ENCODE measurements at places on chromosomes 7 and 10.

GRCh38 chr10:42578019-42578418 lies 60.4 kb downstream of the ZNF33B start:
- DNase-seq = no peak

DNA sequence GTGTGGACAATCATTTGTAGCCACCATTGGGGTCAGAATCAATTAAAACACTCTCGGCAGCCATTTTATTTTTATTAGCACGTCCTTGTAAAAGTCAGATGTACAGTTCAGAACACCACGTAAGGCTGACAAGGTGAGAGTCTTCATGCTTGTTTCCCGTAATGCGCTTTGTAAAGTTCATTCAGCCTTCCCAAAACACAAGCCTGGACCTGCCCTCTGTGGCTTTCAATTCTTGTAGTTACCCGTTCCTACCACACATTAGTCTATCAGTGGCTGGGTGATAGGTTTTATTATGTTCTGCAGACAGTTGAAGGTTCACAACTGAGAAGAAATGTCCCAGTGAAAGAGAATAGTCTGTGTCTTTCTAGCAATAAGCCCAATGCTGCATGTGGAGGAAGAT lies 35.4 kb downstream of the GAD2 start:
- no peak for DNase-seq

DNA sequence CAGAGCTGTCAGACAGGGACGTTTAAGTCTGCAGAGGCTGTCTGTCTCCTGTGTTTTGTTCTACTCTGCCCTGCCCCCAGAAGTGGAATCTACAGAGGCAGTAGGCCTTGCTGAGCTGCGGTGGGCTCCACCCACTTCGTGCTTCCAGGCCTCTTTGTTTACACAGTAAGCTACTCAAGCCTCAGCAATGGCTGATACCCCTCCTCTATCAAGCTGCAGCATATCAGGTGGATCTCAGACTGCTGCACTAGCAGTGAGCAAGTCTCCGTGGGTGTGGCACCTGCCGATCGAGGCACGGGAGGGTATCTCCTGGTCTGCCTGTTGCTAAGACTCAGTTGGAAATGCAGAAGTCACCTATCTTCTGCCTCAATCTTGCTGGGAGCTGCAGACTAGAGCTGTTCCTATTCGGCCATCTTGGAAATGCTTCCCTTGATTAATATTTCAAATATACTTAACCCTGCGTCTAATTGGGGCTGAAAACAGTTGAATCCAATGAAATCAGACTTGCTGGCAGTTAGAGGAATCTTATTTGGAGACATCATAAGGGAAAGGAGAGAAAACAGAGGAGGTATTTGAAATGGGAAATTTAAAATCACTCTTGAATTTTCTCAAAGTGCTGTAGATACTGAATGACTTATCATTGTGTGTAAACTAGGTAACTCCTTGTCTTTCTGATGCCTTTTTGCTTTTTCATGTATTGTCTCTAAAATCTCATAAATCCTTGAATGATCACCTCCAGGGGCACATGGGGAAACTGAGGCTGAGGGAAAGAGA lies 13.8 kb upstream of the CYP3A5 start:
- no peak for DNase-seq

DNA sequence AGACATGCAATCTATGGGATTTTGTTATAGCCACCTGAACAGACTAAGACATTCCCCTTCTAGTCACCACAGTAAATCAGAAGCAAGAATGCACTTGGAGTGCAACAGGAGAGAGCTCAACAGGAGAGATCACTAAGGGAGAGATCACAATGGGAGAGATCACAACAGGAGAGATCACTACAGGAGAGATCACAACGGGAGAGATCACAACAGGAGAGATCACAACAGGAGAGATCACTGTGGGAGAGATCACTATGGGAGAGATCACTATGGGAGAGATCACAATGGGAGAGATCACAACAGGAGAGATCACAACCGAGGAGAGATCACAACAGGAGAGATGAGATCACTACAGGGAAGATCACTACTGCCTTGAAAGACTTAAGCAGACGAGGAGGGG lies 238.5 kb upstream of the PITRM1 start:
- DNase-seq = no peak

- DNase-seq = no peak
These were observed 103.0 kb downstream of the RBM20 start for GRCh38 chr10:110746969-110747608.

DNA sequence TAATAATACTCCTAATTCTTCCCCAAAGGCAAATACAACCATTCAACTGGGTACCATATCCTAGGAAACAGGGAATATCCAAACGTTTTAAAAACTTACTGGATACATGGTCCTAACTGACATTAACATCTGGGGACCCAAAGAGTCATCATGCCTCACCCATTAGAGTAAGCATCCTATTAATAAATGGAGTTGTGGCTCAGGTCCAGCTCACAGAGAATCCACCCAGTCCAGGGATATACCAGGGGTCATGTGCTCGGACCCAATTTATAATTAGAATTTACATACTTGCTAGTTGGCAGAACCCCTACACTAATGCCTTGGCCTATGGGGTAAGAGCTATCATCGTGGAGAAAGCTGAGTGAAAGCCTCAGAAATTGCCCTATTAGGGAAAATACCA lies 670.0 kb downstream of the XPNPEP1 start:
- DNase-seq = no peak

DNA sequence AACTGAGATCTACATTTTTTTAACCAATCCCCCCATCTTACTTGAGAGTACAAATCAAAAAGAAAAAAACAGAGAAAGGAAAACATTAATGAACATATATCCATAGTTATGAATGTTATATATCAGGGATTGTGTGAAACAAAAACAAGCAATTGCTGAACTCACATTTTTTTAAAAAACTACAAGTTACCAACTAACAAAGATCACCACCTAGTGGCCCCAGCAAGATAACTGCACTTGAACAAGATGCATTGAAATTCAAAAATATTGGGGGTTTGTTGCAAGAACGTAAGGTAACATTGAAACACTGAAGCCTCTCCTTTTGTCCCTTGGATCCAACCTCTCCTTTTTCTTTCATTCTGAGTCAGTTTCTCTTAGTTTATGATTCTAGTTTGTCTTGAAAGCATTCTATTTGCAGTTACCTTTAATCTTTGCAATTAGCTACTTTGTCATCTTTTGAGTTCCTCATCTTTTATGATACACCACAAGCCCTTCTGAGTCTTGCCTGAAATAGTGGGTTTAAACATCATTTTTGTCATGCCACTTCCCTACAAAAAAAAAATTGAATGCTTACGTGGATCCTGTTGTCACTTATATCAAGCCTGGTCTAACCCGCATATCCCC lies 87.3 kb upstream of the TES start:
- DNase-seq = no peak

DNA sequence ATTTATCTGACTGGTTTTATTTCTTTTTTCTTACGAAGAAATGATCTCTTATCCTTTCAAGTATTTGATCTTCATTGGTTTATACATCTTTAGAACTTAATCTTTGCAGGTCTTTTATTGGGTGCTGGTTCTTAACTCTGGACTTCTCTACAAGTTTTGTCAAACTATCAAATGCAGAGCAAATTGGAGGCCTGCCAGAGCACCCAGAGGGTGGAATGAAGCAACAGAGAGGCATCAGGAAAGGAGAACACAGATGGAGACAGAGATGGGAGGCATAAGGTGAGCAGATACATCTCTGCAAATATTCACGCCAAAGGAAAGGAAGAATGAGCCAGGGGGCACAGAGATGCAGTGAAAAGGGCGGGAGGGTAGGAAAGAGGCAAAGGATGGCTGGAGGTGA lies 130.3 kb downstream of the PKD1L1 start:
- DNase-seq = no peak

DNA sequence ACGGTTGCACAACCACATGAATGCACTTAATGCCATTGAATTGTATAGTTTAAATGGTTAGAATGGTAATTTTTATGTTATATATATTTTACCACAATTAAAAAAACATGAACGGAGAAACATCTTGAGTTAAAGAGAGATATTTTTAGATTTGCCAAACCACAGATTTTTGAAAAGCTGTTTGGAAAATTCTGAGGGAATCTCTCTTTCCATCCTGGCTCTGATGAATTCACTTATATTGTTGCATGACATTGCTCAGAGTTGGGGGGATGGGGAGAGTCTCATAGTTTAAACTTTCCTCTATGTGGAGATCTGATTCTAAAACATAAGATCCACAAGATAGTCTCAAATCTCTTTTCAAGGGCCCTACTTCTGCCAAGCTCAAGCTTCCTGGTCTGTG lies 275.0 kb upstream of the NPVF start:
- DNase-seq = no peak

- DNase-seq = no peak
These were observed 94.4 kb downstream of the VOPP1 start for GRCh38 chr7:55477781-55478374.

- DNase-seq = no peak
These were observed 534.3 kb downstream of the PARD3 start for GRCh38 chr10:34280599-34281374.

- no peak for DNase-seq
These were observed 157.4 kb downstream of the FRMD4A start for GRCh38 chr10:14173391-14173705.
